ENCODE measurements at places on chromosomes 3 and 15.
A peak's percentile ranks its signal among the peaks of the same experiment; 100 is the strongest.

- DNase-seq, result no peak
Observed at GRCh38 chr3:139935866-139936817, 1.2 kb downstream of the CLSTN2 start.

- peak; percentile 30 for DNase-seq
Observed at GRCh38 chr3:122577409-122578031, at the start of gene PARP15. PARP15 (plus strand) TSS chr3:122577650; CDS start chr3:122577668, 18 bp downstream.

DNA sequence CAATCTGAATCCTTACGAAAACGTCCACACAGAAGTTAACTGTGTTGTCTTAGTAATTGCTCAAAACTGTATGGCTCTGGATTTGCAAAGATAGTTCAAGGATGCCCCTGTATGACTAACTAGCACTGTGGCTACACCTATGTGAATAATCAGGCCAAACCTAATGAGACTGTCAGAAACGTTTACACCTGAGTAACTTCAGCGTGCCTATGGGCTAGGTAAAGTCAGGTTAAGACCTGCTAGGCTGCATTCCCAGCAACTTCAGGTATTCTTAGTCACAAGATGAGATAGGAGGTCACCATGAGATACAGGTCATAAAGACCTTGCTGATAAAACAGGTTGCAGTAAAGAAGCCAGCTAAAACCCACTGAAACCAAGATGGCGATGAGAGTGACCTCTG is 87.8 kb upstream of the PLXND1 start:
- no peak for DNase-seq

GRCh38 chr15:67307889-67308597 is 53.5 kb downstream of the IQCH start:
- DNase-seq, result no peak

DNA sequence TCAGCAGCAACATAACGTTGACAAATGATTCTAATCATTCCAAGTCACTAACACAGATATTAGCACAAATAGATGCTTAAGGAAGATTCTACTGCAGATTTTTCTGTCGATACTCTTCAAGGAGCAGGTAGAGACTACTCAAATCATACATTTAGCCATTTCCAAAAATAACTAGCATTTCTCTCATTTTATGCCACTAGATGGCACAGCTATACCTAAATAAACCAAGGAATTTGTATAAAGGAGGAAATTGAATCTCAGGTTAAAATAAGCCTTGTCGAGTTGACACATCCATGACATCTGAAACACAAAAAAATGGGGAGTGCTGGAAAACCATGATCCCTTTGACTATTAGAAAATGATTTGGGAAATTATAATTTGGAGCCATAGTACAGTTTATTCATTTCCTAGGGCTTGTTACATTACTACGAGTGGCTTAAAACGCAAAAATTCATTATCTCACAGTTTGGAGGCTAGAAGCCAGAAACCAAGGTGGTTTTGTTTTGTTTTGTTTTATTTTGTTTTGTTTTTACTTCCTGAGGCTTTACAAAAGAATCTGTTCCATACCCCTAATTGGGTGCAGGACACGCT is 59.5 kb upstream of the STRIT1 start:
- DNase-seq, result no peak

DNA sequence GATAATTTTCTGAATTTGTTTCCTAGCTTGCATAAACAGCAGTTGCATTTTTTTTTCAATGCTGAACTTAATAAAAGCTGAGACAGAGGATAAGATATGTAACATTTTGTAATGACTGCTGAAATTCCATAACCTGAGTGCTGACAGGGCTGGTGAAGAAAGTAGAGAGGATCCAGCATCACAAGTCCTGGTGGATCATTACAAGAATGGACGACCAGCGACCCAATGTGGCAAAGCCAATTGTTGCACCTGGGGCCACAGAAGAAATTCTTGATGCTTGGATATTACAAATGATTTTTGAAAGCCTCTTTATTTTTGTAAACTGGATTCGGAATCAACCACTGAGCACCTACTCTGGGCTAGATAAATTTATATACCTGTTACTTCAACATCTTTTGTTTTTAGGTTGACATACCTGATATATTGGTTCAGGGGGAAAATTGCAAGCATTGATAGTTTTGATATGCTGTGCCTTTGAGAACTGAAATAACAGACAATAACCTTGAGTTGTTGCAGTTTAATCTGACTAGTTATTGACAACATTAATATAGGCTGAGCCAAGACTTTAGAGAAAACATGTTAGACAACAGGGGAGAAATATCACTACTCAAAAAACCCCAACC is 3.9 kb upstream of the ACTL6A start:
- peak; percentile 31 for DNase-seq
